ENCODE measurements at places on chromosomes 4 and X.

DNA sequence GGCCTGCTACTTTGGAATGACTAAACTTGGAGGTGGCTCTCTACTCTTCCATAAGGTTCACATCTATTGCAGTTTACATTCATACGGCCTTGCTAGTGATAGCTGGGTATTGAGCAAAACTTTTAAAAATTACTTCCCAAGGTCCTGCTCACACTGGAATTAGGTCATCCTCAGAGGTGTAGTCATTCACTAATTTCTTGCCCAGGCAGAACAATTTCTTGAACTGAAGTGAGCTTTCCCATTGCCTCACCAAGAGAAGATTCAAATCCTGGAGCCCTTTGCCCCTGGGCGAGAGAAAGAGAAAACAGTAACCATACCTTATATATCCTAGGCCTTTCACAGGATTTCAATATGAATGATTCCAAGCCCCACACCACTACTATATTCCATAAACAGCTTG lies 109.2 kb downstream of the GUCY2F start:
- no peak for DNase-seq

DNA sequence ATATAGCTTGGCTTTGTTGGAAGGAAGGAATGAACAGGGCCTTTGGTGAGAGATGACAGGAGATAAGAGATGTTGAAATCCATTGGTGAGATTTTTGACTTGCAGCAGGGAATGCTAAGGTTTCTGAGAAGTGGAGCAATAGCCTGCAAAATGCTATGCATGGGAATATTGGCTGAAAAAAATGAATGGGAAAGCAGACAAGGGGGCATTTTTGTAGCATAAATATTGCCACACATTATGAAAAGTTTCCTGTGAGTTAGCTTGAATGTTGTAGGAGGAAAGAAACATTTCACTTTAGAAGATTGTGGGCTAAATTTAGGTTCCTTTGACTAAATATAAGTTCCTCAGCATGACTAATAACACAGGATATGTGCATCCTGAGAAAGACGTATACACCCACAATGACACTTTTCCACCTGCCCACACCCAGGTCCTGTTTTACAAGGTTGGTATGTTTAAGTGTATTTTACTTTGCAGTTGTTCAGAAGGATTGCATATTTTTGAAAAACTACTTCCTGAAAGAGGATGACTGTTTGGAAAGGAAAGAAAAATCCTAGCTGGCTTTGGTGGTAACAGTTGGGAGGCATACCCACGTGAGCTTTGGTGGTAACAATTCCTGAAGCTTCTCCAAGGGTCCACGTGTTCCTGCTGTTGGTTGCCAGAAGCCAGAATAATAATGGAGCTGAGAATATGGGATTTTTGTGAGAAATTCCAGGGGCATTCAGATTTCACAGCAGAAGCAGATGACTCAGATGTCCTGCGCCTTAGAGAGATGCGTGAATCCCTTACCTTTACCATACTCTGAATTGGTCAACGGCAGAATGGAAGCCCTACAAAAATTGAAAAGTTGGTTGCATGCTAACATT lies 28.5 kb downstream of the PHEX start:
- no peak for DNase-seq

DNA sequence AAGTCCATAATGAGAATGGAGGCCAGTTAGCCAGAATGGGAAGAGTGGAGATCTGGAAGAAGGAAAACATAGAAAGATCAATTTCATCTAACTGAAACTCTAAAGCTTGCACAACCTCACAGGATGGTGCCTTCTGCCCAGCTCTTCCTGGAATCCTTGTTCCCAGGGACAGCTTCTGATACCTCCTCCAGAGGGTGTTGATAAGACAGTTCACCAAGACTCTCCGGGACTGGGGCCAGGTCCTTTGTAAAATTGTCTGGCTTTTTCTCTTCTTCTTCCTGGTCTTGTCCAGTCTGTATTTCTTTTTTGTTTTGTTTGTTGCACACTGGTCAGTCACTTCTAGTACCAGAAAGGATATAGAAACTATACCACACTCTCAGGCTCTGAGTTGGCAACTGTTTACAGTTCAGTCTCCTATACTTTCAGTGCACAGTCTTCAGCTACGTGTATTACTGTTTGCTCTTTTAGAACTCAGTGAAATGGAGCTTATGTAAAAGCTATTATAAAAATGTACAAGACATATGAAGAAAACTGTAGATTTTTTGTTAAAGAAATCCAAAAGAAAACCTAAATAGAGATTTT lies 142.8 kb upstream of the RPL34 start:
- DNase-seq = no peak

DNA sequence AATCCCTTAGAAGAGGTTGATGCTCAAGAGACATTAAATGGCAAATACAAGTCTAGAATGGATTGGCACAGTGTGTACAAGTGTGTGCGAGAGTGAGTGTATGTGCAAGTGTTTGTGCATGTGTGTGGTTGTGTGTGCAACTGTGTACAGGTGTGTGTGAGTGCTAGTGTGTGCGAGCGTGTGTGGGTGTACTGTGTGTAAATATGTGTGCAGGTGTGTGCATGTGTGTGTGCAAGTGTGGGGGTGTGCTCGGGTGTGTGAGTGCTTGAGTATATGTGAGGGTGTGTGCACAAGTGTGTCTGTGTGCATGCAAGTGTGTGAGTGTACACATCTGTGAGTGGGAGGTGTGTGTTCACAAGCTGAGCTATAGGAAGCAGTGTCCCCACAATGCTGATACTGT lies 5.9 kb downstream of the TREX2 start:
- no peak for DNase-seq

GRCh38 chr4:58515226-58515625 lies 1405.0 kb upstream of the IGFBP7 start:
- no peak for DNase-seq

DNA sequence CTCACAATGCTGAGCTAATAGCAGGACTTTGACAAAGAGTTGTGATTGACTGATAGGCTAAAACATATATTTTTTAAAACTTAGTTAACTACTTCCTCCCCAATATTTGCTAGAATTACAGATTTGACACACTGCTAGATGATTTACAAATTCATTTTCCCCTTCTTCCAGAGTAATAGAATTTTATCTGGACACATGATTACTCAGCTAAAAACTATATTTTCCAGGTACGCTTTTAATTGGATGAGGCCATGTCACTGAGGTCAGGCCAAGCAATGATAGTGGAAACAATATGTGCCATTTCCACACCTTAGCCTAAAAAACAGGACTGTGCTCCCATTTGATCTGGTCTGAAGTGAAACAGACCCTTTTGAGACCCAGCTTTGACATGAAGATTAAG lies 193.3 kb upstream of the PGRMC2 start:
- DNase-seq = no peak

DNA sequence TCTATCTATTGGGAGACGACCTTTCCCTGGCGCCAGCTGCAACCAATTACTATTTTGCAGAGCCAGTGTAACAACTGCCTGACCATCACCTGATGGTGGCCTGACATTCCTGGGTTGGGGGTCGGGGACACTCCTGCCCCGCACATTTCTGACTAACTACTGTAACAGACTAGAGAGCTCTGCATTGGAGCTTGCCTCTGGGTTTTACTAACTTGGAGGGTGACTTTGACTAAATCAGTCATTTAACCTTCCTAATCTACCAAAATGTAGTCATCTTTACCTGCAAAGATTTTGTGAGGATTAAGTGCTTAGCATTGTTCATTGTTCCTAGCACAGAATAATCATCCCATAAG lies 37.5 kb upstream of the ABCG2 start:
- no peak for DNase-seq

DNA sequence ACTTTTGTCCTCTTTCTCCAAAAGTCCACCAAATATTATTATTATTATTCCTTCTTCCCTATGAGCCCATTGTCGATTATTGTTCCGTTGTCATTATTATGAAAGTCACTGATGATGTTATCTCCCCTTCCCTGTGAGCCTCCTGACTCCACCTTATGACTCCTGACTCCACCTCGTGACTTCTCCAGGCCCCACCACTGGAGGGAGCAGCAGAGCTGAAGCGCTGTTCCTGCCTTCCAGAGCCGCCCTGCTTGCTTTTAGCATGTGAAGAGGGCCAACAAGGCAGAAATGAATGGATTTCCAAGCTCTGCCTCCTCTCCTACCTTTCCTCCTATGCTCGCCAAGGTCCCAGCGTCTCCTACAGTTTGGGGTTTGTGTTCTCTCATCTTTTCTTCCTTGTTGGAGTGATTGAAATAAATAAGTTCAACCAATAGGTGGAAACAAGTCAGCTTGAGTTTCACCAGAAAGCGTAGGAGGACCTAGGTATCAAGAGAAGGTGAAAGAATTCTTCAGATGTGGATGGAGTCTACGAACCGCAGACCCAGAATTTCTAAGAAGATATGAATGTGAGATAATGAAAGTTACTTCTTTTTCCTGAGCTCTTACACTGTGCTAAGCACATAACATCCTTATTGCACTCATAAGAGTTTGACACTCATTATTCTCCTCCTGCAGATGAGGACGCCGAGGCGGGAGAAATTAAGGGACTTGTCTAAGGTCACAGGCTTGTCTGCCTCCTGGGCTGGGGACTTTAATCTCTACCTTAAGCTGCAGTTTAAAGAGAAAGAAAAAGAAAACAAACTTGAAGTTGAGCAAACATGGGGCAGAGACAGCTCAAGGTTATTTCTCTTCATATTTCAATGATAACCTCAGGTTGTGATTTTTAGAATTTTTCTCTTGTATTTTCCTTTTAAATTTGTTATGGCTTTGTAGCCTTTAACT lies 26.1 kb downstream of the IGSF1 start:
- no peak for DNase-seq

- DNase-seq = peak; percentile 39
Measured at GRCh38 chr4:26081795-26082498, 167.9 kb downstream of the SMIM20 start.

DNA sequence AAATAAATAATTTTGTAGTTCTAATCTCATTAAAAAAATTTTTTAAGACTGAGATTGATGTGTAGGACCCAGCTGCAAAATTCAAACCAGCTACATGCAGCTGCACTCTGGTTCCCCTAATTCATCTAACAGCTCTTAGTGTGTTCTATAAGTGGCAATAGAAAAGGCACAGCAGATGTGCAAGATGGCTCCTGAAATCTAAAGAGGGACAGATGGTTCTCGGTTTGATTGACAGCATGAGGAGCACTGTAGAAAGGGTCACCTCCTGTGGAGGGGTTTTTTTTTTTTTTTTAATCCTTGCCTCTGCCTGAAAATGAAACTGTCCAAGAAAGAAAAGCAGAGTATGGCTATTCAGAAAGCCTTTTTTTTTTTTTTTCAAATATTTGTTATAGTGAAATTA lies 16.9 kb upstream of the OCIAD1 start:
- DNase-seq = no peak

DNA sequence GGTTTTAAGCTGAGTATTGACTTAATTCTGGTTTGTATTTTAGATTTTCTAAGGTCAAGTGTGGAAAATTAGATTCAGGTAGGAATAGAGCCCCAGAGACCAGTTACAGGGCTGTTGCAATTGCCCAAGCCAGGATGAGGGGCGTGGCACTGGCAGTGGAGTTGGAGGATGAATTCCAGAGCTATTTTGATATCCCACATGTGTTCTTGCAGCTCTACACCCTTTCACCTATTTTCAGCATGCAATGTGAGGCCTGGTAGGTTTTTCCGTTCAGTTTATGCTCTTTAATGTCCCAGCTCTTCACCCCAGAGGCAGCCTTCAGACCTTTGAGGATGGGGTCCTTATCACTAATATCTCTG lies 17.9 kb upstream of the OGT start:
- DNase-seq = no peak

- no peak for DNase-seq
Measured at GRCh38 chrX:150365990-150366911, 3.1 kb downstream of the MAMLD1 start.

DNA sequence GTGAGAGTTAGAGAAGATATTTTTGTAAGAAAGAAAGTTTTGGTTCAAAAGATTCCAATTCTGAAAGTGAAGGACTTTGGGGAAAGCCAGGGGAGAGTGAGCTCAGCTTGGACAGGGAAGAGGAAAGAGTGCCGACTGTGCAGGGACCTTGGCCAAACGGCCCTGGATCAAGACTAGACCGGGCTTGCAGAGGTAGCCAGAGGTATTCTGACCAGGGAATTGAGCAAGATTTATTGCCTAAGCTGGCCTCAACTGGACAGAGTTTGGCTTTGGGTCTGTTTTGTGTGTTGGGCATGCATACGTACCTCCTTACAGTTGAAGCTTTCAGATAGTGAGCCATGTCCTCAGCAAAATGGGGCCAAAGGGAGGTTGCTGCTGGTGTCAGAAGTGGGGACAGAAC lies 11.6 kb downstream of the PLAC1 start:
- DNase-seq = no peak

- no peak for DNase-seq
Measured at GRCh38 chr4:27763830-27764525, 903.3 kb downstream of the STIM2 start.

DNA sequence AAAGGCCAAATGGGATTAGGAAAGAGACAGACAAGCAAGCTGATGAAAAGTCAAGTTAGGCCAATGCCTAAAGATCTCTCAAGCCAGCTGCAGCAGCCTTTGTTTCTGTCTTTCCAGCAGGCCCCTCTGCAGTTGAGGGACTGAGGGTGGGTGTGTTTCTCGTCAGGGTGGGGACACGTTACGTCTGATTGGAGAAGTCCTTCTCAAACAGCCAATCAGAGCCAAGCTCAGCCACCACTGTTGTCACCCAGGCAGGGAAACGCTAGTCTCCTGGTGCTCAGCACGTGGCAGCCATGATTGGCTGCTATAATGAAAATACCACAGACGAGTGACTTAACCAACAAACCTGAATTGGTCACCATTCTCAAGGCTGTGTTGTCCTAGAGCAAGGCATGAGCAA lies 177.1 kb upstream of the LCORL start:
- DNase-seq = no peak

DNA sequence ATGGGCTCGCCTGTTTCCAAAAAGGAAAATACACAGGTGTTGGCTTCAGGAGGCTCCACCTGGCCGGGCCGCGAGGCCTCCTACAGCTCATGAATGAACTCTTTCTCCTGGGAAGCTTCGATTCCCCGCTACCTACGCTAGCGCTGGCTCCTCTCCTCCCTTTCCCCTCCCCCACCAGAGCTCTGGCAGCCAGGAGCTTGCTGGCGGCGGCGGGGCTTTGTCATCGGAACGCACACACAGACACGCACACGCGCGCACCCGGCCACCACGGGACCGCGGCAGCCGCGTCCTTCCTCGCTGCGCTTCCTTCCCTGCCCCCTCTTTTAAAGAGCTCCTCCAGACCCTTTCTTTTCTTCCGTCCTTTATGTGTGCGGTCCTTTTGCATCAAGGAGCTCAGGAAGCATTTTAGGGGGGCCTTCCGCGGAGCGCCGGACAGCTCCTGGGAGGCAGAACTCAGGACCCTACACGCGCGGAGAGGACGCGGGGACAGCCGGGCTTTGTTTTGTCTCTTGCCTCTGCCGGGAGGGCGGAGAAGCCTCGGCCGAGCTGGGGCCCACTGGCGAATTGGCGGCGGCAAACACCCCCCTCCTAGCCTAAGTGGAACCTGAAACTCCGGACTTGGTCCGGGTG lies 70.2 kb upstream of the BCOR start:
- DNase-seq = no peak

GRCh38 chrX:44451056-44451455 lies 91.6 kb downstream of the FUNDC1 start:
- DNase-seq = no peak

GRCh38 chrX:10726647-10727046 lies 106.3 kb upstream of the MID1 start:
- no peak for DNase-seq

- DNase-seq = no peak
Measured at GRCh38 chr4:23297327-23297726, 592.5 kb downstream of the PPARGC1A start.

All from SK-N-MC (cell line).